ENCODE measurements at places on chromosomes 12 and 14.

GRCh38 chr14:34348592-34348991 lies 113.4 kb downstream of the SPTSSA start:
- no peak for DNase-seq

DNA sequence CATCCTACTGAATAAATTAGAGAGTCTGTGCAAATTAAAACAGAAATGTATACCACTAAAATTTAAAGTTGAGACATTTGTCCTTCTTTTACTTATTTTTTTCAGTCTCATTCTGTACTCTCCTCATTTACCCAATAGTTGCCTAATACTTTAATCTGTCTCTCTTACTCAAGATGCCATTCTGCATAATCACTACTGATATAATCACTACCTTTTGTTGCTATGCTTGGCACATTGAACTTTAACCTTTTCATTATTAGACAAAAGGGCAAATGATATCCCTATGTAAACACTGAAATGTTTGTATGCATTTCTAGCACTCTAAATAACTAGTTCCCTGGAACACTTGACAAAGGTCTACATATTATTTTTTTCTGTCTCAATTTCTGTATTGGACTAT lies 1108.3 kb upstream of the FLRT2 start:
- DNase-seq = no peak

DNA sequence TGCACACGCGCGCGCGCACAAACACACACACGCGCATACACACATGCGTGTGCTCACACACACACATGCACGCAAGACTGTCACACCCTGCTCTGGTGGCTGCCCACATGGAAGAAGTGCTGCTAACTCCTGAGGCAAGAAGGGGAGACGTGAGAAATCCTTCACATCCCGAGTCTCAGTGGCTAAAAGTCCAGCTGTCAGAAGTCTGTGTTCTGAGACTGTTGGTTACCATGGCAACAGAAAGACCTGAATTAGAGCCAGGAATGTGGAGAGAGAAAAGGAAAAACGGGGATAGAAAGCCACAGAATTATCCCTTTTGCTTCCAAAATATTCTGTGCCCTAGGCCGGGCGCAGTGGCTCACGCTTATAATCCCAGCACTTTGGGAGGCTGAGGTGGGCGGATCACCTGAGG lies 71.2 kb downstream of the PPFIBP1 start:
- DNase-seq = no peak

- DNase-seq = no peak
Measured at GRCh38 chr12:57753756-57754337, 1.1 kb upstream of the MARCHF9 start.

GRCh38 chr12:132998741-132999140 lies 12.6 kb downstream of the ZNF26 start:
- no peak for DNase-seq

DNA sequence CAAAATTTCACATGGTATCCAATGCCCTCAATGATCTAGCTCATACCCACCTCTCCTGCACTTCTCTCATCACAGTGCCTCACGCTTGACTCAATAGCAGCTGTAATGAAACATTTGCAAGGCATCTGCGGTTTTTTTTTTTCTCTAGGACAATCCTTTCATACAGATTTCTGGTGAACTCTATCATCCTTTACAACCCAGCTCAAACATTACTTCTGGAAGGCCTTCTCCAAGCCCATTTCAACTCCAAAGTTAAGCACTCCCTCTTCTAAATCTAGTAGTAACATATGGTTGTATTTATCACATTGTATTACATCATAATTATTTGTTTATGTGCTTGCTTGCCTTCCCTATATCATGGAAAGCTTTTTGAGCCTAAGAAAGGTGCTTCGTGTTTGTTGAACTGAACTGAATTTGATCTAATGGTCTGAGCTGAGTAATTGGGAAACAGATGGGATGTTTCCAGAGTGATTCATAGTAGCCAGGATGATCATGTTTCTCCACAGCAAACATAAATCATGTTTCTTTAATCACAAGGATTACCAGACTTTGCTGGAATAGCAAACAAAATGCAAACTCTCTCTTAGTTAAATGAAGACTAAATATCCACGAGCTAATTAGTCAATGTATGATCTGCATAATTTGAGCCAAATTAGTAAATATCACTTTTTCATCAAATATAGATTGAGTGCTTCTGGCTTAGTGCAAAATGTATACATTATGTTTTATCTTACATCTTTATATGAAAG lies 14.3 kb downstream of the CFL2 start:
- DNase-seq = no peak

- no peak for DNase-seq
Measured at GRCh38 chr12:32532951-32533350, 133.6 kb downstream of the FGD4 start.
